ENCODE measurements at places on chromosomes 3 and 15. TPM values are rescaled to one million over a fixed set of nuclear protein-coding genes. Genes with fewer than 3 reads are reported as not detected.
A peak's percentile ranks its signal among the peaks of the same experiment; 100 is the strongest.

GRCh38 chr3:119794971-119795612, 13.2 kb downstream of the NR1I2 start:
- no peak for DNase-seq
- H3K4me3 ChIP-seq, result no peak overlapping the region
- peaks cover 18% of the 10 kb centered on the region for H3K4me1 ChIP-seq
- no peaks in the 10 kb centered on the region for H3K27me3 ChIP-seq
- no peaks in the 10 kb centered on the region for H3K36me3 ChIP-seq
- H3K27ac ChIP-seq, result peak overlapping the region; percentile 53

DNA sequence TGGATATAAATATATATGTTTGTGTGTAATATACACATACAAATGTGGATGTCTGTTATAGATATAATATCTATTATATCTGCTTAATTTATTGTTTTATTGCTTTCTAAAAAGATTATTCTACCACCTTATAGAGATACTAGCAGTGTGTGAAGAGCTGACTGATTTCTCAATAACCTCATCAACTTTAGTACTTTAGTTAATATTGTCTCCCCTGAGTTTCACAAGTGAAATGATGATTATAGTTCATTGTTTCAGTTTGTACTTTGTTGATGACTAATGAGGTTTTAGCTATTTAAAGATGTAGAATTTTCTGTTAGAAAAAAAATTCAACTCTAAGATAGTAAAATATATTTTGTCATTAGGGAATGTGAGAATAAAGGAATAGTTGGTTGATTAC, 11.4 kb downstream of the RSRC1 start:
- H3K4me1 ChIP-seq, result peaks cover 1% of the 10 kb centered on the region
- H3K27ac ChIP-seq, result no peak overlapping the region
- DNase-seq, result no peak
- H3K36me3 ChIP-seq, result peaks cover 31% of the 10 kb centered on the region
- H3K27me3 ChIP-seq, result no peaks in the 10 kb centered on the region

DNA sequence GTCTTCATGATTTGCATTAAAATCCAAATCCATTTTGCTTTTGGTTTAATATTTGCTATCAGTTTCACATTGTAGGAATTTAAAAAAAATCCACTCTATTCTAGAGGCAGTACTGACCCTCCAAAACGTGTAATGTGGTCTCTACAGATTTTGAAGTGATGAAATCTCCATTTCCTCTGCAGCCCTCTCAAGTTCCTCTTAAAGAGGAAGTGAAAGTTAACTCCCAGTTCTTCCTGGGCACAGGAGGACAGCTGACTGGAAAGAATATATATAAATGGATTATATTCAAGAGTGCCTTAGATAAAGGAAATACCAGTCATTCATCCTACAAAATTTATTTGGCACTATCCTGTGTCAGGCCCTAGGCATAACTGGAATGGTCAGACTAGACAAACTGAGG, 83.5 kb upstream of the PLCL2 start:
- no peak overlapping the region for H3K27ac ChIP-seq
- H3K4me3 ChIP-seq, result no peak overlapping the region
- no peak for DNase-seq
- no peaks in the 10 kb centered on the region for H3K27me3 ChIP-seq
- no peaks in the 10 kb centered on the region for H3K36me3 ChIP-seq

- no peak overlapping the region for H3K4me3 ChIP-seq
- no peaks in the 10 kb centered on the region for H3K27me3 ChIP-seq
- no peak for DNase-seq
- H3K4me1 ChIP-seq, result peaks cover 39% of the 10 kb centered on the region
- H3K27ac ChIP-seq, result peak overlapping the region; percentile 92
These were observed 30.0 kb downstream of the CHD2 start for GRCh38 chr15:92930054-92930621.

DNA sequence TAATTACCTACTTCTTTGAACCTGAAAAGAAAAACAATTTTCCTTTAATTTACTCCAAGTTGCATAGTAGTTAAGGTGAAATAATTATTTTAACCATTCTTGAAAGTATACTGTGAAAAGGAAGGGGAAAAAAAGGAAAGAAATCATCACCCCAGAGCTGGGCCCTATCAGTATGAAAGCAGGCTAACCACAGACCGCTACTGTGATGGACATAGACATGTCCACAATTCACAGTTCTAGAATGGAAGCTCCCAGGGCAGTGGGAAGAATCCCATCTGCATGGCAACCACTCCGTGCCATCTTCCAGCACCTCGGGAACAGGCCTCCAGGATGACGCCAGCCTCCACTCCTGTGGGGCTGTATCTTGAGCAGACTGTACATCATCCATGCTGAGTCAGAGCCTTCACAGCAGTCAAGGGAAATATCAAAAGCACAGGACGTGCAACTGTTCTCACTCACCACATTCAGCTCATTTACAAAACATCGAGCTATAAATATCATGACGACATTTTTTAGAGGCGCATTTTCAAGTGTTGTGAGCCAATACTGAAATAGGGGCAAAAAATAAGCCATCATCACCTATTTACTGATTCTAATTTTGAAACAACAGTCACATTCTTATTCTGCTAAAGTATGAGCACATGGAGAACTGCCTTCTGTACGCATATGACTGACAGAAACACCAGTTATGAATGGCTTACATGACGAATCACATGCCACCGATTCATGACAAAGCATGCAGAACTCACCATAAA, 119.7 kb downstream of the SNRK start:
- no peak overlapping the region for H3K27ac ChIP-seq
- no peaks in the 10 kb centered on the region for H3K27me3 ChIP-seq
- no peak overlapping the region for H3K4me3 ChIP-seq
- H3K36me3 ChIP-seq, result no peaks in the 10 kb centered on the region

DNA sequence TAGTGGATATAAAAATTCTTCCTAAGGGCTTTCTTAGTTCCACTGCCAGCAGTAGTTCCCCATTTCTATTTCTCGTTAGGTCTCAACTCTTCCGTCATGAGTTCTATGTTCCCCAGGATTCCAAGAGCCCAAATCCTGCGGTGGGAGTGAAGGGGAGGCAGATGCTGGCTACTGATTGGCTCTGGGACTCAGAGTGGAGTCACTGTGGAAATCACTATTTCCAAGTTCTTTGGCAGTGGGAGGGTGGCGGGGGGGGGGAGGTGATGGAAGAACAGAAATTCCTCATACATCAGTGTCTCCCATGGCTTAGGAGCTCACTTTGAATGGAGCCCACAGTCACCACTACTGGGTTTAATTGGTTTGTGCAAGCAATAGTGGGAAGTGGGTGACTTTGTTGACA, 5.6 kb downstream of the CCR1 start:
- no peak overlapping the region for H3K4me3 ChIP-seq
- DNase-seq, result no peak
- no peaks in the 10 kb centered on the region for H3K4me1 ChIP-seq
- no peak overlapping the region for H3K27ac ChIP-seq
- no peaks in the 10 kb centered on the region for H3K27me3 ChIP-seq

Gene ACSBG1
- 0.18 TPM for total RNA-seq

Gene TERB2
- not detected for total RNA-seq

Gene PLSCR5
- not detected for total RNA-seq

Data from progenitor cell of endocrine pancreas (in vitro differentiated cells).